ENCODE measurements at places on chromosomes 3 and 15. TPM values are rescaled to one million over a fixed set of nuclear protein-coding genes. Genes with fewer than 3 reads are reported as not detected.

The VPS39 gene
- 43.3 TPM for total RNA-seq

The CCK gene
- total RNA-seq = 0.42 TPM

The RAD51 gene
- 1.3 TPM for total RNA-seq

The EAF2 gene
- total RNA-seq = 1.5 TPM

The IQCH gene
- 3.0 TPM for total RNA-seq

The GRM2 gene
- total RNA-seq = not detected

The PSTPIP1 gene
- 0.89 TPM for total RNA-seq

The PPP1R14D gene
- total RNA-seq = not detected

The IL17RB gene
- total RNA-seq = 0.27 TPM

GRCh38 chr15:90864507-90864906, 3.9 kb upstream of the FURIN start:
- DNase-seq = no peak

DNA sequence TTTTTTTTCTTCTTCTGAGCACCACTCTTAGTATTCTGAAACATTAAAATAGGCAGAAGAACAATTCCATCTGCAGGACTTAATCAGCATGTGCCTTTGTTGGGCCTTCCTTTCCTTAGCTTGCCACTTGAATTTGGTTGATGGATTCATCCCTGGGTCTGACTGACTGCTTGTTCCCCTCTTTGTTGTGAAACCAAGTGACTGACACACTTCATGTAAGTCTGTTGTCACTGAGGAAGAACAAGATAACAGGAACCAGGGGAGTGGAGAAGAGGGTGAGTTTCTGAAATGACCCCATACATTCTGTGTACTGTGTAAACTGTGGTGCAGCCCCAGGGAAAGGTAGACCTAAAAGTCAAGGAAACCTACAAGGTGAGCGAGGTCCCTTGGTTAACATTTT, 188.7 kb upstream of the TBC1D5 start:
- no peak for DNase-seq

- DNase-seq = no peak
These were observed 348.5 kb upstream of the SOX2 start for GRCh38 chr3:181363231-181363630.

DNA sequence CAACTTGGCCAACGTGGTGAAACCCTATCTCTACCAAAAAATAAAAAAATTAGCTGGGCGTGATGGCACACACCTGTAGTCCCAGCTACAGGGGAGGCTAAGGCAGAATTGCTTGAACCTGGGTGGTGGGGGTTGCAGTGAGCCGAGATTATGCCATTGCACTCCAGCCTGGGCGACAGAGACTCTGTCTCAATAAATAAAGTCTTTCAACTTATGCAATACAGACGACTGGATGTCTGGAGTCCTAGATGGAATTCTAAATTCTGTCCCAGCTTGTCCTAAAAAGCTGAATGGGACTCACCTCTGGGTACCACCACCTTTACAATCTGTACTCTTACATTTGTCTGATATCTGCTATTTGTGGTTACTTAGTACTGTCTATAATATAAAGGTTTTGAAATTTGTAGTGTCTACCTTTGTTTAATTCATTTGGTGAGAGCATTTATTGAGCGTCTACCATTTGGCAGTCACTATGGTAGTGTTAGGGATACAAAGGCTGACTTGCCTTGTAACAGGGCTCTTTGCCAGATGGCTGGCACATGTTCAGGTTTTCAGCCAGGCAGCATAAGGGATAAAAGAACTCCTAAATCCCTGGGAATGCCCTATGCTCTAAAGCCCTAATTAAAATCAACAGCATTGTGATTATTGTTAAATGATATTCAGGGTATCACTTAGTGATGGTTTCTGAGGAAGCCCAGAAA, 7.2 kb upstream of the ZNF609 start:
- no peak for DNase-seq

GRCh38 chr15:63922916-63923315, 89.2 kb upstream of the HERC1 start:
- no peak for DNase-seq

- no peak for DNase-seq
These were observed 393.9 kb upstream of the CFAP20DC start for GRCh38 chr3:59443618-59444293.

GRCh38 chr3:50125541-50126286, 29.4 kb upstream of the SEMA3F start:
- DNase-seq = no peak

GRCh38 chr3:23079976-23080375, 123.2 kb upstream of the UBE2E2 start:
- no peak for DNase-seq

DNA sequence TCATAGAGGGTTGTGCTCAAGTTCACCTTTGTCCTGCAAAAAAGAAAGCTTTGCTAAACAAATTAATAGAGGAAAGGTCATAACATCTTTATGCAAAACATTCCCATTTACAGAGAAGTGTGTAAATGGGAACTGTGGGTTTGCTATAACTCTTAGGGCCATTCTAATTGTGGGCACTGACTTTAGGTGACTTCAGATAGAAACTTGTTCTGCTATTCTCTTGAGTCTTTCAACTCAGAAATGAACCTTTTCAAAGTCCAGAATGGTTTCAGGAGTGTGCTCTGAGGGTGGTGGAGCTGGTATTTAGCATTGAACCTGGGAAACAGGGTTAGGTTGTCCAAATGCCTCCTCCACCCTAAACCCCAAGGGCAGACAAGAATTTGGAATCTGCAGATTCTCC, 34.0 kb downstream of the SPTSSB start:
- DNase-seq = no peak

DNA sequence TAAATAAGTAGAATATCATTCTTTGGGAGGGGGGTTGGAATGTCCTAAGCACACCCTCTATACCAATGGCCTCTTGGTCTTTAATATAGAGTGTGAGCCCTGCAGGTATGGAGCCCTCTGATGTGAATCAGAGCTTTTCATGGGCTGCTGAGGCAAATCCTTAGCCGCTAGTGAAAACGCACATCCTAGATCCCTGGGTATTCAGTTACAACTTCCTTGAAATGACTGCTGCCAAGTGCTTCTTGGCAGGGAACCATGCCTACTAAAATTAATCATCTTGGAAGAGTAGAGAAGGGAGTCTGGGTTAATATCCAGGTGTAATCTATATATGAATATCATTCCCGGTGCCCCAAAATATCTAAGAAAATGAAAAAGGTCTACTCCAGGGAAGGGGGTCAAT, 109.1 kb downstream of the POLQ start:
- peak; percentile 5 for DNase-seq

- DNase-seq = no peak
These were observed 4.3 kb upstream of the MYL3 start for GRCh38 chr3:46867550-46867898.

- no peak for DNase-seq
These were observed 113.4 kb upstream of the PFN2 start for GRCh38 chr3:150084128-150084527.

GRCh38 chr15:72785432-72785831, 1.9 kb upstream of the ADPGK start:
- DNase-seq = no peak

GRCh38 chr15:29904757-29905417, 82.6 kb upstream of the TJP1 start:
- no peak for DNase-seq

DNA sequence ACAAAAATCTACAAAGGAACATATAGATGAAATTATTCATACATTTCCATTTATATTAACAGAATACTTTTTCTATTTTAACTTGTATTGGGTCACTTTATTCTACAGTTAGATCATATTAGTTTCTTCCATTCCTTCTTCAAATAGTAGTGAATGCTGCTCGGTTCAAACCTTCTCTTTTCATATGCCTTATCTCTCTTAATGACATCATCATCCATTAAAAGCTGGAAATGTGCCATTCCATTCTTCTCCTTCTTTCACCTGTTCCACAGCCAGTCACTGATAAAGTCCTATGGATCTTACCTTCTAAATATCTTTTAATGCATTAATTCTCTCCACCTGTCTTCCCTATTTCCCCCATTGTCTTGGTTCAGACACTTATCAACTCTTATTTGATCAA, 358.0 kb upstream of the POU1F1 start:
- DNase-seq = no peak

DNA sequence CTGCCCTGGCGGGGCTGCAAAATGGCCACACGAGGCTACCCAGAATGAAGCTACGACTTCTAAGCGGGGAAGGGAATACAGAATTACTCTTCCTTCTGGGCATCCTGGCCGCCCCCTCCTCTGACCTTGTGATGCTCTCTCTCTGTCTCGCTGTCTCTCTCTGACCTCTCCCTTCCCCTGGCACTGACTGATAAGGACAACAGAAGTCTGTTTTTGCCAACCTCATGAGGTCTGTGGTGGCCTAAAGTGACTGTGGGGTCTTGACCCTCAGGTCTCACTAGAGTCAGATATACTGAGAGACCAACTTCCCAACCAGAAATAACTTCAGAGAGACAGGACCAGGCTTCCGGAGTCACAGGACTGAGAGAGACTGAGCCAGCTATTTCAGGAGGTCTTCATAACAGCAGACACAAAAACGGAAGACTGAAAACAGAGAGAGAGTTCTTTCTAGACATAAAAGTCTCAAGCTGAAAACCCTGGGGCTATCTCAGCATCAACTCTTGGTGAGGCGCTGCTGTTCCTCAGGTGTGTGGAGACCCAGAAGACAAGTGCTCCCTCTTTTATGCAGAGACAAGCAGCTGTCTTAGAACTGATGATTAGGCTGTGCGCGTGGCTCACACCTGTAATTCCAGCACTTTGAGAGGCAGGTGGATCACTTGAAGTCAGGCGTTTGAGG, 38.2 kb upstream of the CFAP161 start:
- no peak for DNase-seq

Measured in kidney epithelial cell (primary cell).